Spinal cord (tissue), 10 donors: ENCODE measurements at places on chromosomes 2 and 18.

DNA sequence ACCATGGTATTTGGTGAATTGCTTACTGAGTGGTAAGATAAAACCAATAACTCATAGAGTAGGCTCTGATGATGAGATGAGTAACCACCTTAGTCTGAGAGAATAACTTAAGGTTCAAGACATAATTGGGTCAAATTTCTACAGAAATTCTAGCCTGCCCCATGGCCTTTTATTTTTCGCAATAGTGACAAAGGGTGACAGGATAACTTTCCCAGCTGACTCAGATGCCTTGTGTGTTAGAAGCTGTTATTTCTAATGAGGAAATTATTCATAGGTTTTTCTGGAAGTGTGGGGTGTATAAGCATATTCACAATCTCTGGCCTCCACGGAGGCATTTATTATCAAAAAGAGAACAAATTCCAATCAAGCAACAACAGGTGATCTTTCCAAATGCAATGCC is 159.0 kb downstream of the NUP35 start:
- no peak overlapping the region for H3K27ac ChIP-seq
- H3K27me3 ChIP-seq, result no peaks in the 10 kb centered on the region
- H3K4me3 ChIP-seq, result no peak overlapping the region
- H3K4me1 ChIP-seq, result no peaks in the 10 kb centered on the region
- no peak for DNase-seq
- H3K36me3 ChIP-seq, result no peaks in the 10 kb centered on the region

- peak within 1 kb of the TSS; percentile 4 for H3K4me3 ChIP-seq
- H3K4me1 ChIP-seq, result peaks cover 4% of the 10 kb centered on the region
- no peak for DNase-seq
- H3K27ac ChIP-seq, result no peak within 1 kb of the TSS
- peaks cover 2% of the 10 kb centered on the region for H3K27me3 ChIP-seq
- H3K36me3 ChIP-seq, result no peaks in the 10 kb centered on the region
Measured at GRCh38 chr2:157257312-157258252, at the start of gene GALNT5. GALNT5 (plus strand) TSS chr2:157257705; CDS start chr2:157258083, 378 bp downstream.

- H3K27me3 ChIP-seq, result no peaks in the 10 kb centered on the region
- no peaks in the 10 kb centered on the region for H3K4me1 ChIP-seq
- no peak for DNase-seq
- H3K27ac ChIP-seq, result no peak overlapping the region
Measured at GRCh38 chr18:60027397-60027796, 127.6 kb downstream of the PMAIP1 start.

- no peak overlapping the region for H3K4me3 ChIP-seq
- no peak overlapping the region for H3K27ac ChIP-seq
- H3K36me3 ChIP-seq, result no peaks in the 10 kb centered on the region
- H3K27me3 ChIP-seq, result no peaks in the 10 kb centered on the region
Measured at GRCh38 chr2:209431701-209432100, 7.9 kb downstream of the MAP2 start.

DNA sequence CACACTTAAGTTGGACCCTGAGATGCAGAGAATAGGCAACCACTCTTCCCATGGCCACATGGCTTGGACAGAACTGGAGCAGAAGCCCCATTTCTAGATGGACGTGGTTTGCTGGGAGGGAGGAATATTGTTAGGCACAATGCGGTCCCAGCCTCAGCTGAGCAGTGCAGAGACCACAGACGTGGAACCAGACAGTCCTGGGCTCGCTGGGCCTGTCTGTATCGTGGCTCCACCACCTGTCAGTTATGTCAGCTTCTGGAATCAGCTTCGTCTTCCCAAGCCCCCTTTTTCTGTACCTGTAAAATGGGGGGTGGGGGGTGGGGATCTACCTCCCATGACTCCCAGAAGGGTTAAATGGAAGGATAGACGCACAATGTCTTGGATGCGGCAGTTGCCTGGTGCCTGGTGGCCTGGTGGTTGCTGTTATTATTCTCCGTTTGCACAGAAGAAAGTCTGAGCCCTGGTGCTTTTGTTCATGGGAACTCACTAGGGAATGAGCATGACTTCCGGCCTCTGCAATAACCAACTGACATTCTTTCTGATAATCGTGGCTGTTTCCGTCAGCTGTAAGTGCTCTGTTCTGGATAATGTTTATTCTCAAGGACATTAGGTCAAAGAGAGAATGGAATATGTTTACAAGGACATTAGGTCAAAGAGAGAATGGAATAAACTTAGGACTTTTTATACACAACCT is 31.4 kb downstream of the COLEC11 start:
- no peak for DNase-seq

- H3K36me3 ChIP-seq, result no peaks in the 10 kb centered on the region
- no peaks in the 10 kb centered on the region for H3K4me1 ChIP-seq
- H3K4me3 ChIP-seq, result no peak overlapping the region
- no peak overlapping the region for H3K27ac ChIP-seq
- no peak for DNase-seq
- no peaks in the 10 kb centered on the region for H3K27me3 ChIP-seq
Measured at GRCh38 chr2:225310745-225311144, 88.8 kb upstream of the NYAP2 start.

- peaks cover 1% of the 10 kb centered on the region for H3K4me1 ChIP-seq
- DNase-seq, result no peak
- no peaks in the 10 kb centered on the region for H3K36me3 ChIP-seq
- H3K27ac ChIP-seq, result no peak overlapping the region
- no peak overlapping the region for H3K4me3 ChIP-seq
- H3K27me3 ChIP-seq, result peaks cover 13% of the 10 kb centered on the region
Measured at GRCh38 chr18:12293831-12294230, 14.2 kb upstream of the TUBB6 start.

GRCh38 chr2:38552259-38552658 is 50.5 kb downstream of the HNRNPLL start:
- H3K4me3 ChIP-seq, result no peak overlapping the region
- H3K27me3 ChIP-seq, result no peaks in the 10 kb centered on the region
- no peaks in the 10 kb centered on the region for H3K4me1 ChIP-seq

DNA sequence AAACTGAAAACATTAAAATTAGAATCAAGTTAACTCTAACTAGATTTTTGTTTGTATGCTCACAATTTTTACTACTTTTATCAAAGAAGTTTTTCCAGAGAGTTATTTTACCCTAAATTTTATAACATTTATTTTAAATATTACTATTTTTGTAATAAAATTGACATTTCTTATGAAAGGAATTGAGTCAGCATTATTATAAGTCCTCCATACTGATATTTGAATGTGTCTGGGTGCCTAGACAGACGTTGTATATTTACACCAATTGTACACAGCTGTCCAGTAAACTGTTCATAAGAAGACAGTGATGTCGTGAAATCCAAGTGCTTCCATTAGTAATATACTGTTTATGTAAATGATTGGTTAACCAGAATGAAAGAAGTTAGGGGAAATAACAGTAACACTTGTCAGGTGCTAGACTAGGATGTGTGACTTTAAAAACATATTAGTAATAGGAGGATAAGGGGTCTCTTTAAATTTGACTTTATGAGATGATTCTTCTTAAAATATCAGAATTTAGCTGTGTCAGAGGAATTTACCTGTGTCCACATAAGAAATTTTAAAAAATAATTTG is 73.7 kb downstream of the TANK start:
- no peak for DNase-seq
- H3K4me1 ChIP-seq, result peaks cover 15% of the 10 kb centered on the region
- H3K27ac ChIP-seq, result no peak overlapping the region
- H3K36me3 ChIP-seq, result no peaks in the 10 kb centered on the region
- no peak overlapping the region for H3K4me3 ChIP-seq

- H3K36me3 ChIP-seq, result no peaks in the 10 kb centered on the region
- H3K4me3 ChIP-seq, result no peak overlapping the region
- H3K27me3 ChIP-seq, result no peaks in the 10 kb centered on the region
- H3K27ac ChIP-seq, result no peak overlapping the region
- DNase-seq, result no peak
Measured at GRCh38 chr2:176969642-176970359, 242.8 kb upstream of the HNRNPA3 start.

- peaks cover 6% of the 10 kb centered on the region for H3K4me1 ChIP-seq
- no peak overlapping the region for H3K4me3 ChIP-seq
Measured at GRCh38 chr2:113167115-113167932, 6.4 kb upstream of the PSD4 start.

DNA sequence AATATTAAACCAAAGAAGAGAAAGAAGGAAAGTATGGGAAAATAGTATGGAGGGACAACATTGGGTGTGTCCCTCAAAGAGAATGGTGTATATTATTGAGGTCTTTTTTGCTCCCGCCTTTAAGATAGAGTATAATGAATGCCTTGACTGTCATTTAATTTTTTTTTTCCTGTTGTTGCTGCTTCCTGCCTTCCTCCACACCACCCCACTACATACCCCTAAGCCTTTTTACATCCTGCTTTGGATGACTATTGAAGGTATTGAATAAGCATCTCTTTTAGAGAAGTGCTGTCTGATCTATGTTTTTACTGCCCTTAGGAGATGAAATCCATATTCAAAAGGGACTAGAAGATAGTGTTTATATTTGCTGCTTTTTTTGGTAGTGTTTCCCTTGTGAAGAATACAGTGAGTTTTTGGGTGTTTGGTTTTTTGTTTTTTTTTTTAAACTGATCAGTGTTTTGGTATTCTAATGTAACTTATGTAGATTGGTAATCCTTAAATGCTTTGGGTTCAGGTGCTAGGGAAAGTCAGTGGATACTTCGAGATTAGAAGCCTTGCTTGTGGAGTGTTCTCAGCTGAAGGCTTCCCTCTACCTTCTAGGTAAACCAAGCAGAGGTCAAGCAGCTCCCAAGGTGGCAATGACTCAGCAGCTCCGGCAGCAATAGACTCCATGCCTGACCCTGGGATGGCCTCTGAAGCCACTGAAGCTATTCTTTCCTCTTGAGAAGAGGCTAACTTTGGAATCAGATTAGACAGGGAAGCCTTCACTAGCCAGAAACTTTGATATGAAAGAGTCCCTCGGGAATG is 5.0 kb downstream of the FZD7 start:
- peaks cover 26% of the 10 kb centered on the region for H3K4me1 ChIP-seq
- H3K27me3 ChIP-seq, result peaks cover 47% of the 10 kb centered on the region
- H3K27ac ChIP-seq, result peak overlapping the region; percentile 29
- peak overlapping the region; percentile 18 for H3K4me3 ChIP-seq

- H3K4me1 ChIP-seq, result no peaks in the 10 kb centered on the region
- no peak overlapping the region for H3K4me3 ChIP-seq
- H3K27me3 ChIP-seq, result no peaks in the 10 kb centered on the region
- DNase-seq, result no peak
- no peak overlapping the region for H3K27ac ChIP-seq
Measured at GRCh38 chr2:181231886-181232621, 225.1 kb upstream of the ITGA4 start.

DNA sequence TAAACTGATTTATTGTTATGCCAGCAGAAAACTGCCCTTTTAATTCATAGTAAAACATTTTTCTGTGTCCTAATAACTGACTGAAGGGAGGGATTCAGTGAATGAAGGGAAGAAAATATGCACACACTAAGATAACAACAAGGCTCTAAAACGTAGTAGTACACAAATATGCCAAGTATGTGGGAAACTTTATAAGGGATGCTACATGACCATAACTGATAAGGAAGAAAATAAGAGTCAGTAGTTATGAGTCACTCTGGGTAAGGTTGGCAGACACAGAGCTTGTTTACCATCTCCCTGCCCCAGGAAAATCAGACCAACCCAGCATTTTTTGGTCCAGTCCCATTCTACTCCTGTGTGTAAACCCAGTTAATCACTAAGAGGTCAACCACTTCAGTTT is 124.2 kb downstream of the RPRM start:
- no peaks in the 10 kb centered on the region for H3K36me3 ChIP-seq
- H3K27ac ChIP-seq, result no peak overlapping the region
- no peak overlapping the region for H3K4me3 ChIP-seq
- no peak for DNase-seq
- H3K4me1 ChIP-seq, result no peaks in the 10 kb centered on the region

DNA sequence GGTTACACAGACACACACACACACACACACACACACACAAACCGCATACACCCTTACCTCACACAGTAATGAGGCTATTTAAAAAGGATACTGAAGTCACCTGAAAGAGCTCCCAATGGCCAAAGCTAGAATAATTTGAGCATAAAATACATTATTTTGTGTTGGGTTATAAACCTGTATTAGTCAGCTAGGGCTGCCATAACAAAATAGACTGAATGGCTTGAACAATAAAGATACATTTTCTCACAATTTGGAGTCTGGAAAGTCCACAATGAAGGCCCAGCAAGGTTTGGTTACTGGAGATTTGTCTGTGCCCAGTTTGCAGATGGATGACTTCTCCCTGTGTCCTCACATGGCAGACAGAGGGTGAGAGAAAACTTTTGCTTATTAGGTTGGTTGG is 605.4 kb upstream of the REG3G start:
- no peak for DNase-seq
- no peak overlapping the region for H3K27ac ChIP-seq
- H3K4me1 ChIP-seq, result no peaks in the 10 kb centered on the region
- H3K27me3 ChIP-seq, result no peaks in the 10 kb centered on the region

DNA sequence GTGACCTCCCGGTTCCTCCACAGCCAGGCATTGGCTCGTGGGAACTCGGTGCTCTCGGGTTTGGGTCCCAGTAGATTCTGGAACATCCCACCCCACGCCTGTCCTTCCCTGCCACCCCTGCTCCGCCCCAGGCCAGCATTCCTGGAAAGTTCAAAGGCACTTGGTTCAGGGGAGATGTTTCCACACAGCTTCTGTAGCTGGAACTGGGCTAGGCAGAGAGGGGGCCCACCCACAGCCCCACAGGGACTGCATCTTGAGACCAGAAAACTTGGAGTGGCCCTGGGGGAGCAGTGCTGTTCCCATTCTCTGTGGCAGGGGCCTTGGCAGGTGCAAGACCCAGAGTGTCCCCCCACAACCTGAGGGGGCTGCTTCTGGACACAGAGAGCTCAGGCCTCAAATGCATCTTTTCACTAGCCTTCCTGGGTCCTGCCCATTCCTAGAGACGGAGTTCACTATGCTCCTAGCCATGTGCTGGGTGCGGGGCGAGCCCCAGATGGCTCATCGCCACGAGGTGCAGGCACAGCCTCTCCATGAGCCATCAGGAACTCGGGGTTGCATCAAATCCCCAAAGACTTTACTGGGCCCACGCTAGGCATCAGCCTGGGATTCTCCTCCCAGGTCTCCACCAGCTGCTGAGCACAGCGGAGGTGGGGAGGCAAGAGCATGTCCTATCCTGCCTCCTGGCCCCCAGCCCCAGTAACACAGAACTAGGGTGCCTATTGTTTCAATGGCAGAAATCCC is 68.7 kb downstream of the ZFP36L2 start:
- peaks cover 27% of the 10 kb centered on the region for H3K4me1 ChIP-seq
- no peaks in the 10 kb centered on the region for H3K36me3 ChIP-seq
- no peak overlapping the region for H3K4me3 ChIP-seq
- H3K27me3 ChIP-seq, result no peaks in the 10 kb centered on the region
- H3K27ac ChIP-seq, result no peak overlapping the region
- no peak for DNase-seq

DNA sequence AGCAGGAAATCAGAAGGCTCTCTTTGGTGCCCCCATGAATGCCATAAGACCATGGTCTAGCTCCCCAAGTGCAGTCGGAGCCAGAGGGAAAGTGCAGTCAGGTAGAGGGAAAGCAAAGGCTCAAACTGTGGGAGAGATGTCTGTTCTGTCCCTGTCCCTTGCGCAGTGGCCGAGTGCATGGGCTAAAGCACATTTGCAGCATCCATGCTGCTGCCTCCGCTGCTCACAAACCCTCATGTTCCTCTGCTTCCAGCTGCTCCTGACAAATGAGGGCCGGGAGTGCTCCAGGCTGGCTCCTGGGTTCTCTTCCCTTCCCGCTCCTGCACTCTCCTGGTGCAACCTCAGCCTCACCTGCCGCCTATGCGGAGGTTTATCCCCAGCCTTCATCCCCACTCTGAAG is 34.2 kb downstream of the SCTR start:
- no peak overlapping the region for H3K4me3 ChIP-seq
- no peak for DNase-seq
- no peaks in the 10 kb centered on the region for H3K27me3 ChIP-seq
